Naive thymus-derived CD8-positive, alpha-beta T cell (primary cell): ENCODE measurements at places on chromosomes 2 and 18.

DNA sequence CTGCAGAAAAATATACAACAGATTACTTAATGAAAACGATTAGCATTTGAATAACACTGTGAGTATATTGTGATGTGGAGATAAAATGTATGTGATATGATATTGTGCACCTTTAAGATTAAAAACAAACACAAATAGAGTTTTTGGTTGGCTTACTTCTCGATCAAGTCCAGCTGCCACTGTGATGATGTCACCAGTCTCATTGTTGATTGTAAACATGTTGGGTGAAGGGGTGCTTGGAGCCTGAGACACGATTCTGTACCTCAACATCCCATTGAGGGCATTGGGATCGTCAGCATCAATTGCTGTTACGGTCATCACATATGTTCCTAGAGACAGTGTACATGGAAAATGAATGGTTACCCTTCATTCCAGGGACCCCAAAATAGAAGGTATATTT is 174.1 kb downstream of the CDH2 start:
- H3K4me1 ChIP-seq = no peaks in the 10 kb centered on the region
- no peaks in the 10 kb centered on the region for H3K36me3 ChIP-seq
- H3K27ac ChIP-seq = no peak overlapping the region
- DNase-seq = no peak
- H3K4me3 ChIP-seq = no peak overlapping the region
- no peaks in the 10 kb centered on the region for H3K27me3 ChIP-seq

DNA sequence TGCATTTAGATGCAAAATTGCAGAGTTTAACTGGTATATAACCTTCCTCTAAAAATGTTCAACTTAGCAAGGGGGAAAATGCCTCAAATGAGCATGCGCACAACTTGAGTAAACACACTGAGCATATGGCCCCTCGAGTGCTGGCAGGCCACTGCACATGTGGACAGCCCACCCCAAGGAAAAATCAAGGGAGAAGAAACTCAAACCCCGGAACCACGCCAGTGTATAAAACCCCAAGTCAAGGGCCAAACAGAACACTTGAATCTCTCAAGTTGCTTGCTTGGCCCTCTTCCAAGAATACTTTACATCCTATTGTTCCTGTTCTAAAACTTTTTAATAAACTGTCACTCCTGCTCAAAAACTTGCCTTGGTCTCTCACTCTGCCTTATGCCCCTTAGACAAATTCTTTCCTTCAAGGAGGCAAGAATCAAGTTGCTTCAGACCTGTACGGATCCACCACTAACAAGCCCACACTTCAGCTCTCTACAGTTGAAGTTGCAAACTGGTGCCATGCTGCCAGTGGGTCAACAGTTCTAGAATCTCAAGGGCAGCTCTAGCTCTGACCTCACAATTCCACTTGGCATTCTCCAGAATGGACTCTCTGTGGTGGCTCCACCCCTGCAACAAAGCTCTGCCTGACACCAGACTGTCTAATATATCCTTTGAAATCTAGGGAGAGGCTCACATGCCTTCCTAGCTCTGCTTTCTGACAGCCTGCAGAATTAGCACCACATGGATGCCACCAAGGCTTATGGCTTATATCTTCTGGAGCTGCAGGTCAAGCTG is 38.9 kb downstream of the HIBCH start:
- no peaks in the 10 kb centered on the region for H3K4me1 ChIP-seq
- H3K27ac ChIP-seq = no peak overlapping the region
- H3K36me3 ChIP-seq = peaks cover 67% of the 10 kb centered on the region
- no peak overlapping the region for H3K4me3 ChIP-seq
- H3K27me3 ChIP-seq = no peaks in the 10 kb centered on the region

DNA sequence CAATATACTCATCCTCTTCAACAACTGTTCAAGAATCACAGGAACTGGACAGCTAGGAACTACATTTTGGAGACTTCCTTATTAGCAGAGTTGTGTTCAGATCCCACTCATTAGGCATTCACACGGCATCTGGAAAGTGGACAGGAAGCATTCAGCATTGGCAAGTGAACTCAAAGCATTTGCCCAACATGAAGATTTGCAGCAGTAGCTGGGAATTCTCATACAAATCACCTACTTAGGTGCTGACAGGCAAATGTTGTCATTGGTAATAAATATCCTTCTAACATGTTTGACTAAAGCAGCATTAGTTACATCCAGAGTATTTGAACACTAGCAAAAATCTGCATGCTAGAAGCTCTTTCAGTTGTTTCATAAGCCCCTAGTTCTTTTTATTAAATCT is 350.8 kb downstream of the PTH2R start:
- no peaks in the 10 kb centered on the region for H3K36me3 ChIP-seq
- H3K4me1 ChIP-seq = no peaks in the 10 kb centered on the region
- H3K4me3 ChIP-seq = no peak overlapping the region
- no peak overlapping the region for H3K27ac ChIP-seq
- H3K27me3 ChIP-seq = no peaks in the 10 kb centered on the region

DNA sequence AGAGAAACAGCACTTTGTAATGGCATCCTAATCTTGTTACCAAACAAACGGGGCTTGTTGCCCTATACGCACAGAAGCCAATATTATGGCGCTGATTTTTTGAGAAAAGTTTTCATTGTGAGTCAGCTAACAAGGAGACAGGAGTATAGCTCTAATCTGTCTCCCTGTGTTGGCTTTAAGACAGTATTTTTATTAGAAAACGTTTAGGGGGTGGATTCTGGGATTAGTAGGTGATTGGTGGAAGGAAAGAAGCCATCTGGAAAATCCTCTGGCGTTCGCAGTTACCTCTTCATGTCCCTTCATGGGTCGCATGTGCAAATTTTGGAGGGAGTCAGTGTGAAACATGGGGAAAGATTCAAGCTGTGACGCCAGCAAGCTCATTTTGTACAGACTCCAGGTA is 698 bp upstream of the TMEM237 start:
- H3K4me3 ChIP-seq = peak overlapping the region; percentile 92
- peak overlapping the region; percentile 4 for H3K27ac ChIP-seq
- no peak for DNase-seq
- no peaks in the 10 kb centered on the region for H3K36me3 ChIP-seq
- peaks cover 13% of the 10 kb centered on the region for H3K4me1 ChIP-seq
- H3K27me3 ChIP-seq = no peaks in the 10 kb centered on the region

- H3K4me3 ChIP-seq = no peak overlapping the region
- no peaks in the 10 kb centered on the region for H3K4me1 ChIP-seq
- no peaks in the 10 kb centered on the region for H3K27me3 ChIP-seq
- H3K27ac ChIP-seq = no peak overlapping the region
- peaks cover 13% of the 10 kb centered on the region for H3K36me3 ChIP-seq
Measured at GRCh38 chr18:2451556-2451955, 119.7 kb downstream of the METTL4 start.

DNA sequence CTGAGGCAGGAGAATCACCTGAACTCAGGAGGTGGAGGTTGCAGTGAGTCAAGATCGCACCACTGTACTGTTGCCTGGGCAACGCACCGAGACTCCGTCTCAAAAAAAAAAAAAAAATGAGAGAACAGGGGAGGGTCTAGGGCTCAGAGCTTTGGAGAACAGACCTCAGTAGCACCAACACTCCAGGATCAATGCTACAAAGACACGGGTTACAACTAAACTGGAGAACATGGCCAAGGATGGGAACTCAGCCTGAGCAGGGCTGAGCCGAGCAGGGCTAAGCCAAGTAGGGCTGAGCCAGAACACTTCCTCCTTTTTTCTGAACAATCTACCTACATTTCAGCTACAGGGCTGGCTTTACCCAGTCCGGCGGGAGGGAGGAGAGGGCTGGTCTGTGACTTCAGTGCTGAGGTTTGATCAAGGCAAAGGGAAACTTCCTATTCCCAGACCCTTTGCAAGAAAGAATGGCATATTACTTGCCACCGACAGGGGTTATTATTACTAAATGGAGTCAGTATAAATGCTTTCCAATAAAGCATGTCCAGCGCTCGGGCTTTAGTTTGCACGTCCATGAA is 2.9 kb upstream of the CASP8 start:
- H3K4me1 ChIP-seq = peaks cover 39% of the 10 kb centered on the region
- peak overlapping the region; percentile 93 for H3K4me3 ChIP-seq
- peaks cover 2% of the 10 kb centered on the region for H3K36me3 ChIP-seq
- peaks cover 1% of the 10 kb centered on the region for H3K27me3 ChIP-seq
- peak overlapping the region; percentile 100 for H3K27ac ChIP-seq
- peak; percentile 73 for DNase-seq

- no peaks in the 10 kb centered on the region for H3K36me3 ChIP-seq
- no peak for DNase-seq
- no peaks in the 10 kb centered on the region for H3K4me1 ChIP-seq
- no peaks in the 10 kb centered on the region for H3K27me3 ChIP-seq
Measured at GRCh38 chr2:124911560-124911959, 886.5 kb downstream of the CNTNAP5 start.

GRCh38 chr2:222105046-222105445 is 193.8 kb downstream of the PAX3 start:
- no peak overlapping the region for H3K27ac ChIP-seq
- H3K36me3 ChIP-seq = no peaks in the 10 kb centered on the region
- DNase-seq = no peak
- H3K4me1 ChIP-seq = no peaks in the 10 kb centered on the region
- no peak overlapping the region for H3K4me3 ChIP-seq

- no peak for DNase-seq
- H3K27me3 ChIP-seq = no peaks in the 10 kb centered on the region
- H3K36me3 ChIP-seq = no peaks in the 10 kb centered on the region
- no peaks in the 10 kb centered on the region for H3K4me1 ChIP-seq
- H3K4me3 ChIP-seq = no peak overlapping the region
Measured at GRCh38 chr2:231590614-231591013, 2.0 kb upstream of the TEX44 start.

DNA sequence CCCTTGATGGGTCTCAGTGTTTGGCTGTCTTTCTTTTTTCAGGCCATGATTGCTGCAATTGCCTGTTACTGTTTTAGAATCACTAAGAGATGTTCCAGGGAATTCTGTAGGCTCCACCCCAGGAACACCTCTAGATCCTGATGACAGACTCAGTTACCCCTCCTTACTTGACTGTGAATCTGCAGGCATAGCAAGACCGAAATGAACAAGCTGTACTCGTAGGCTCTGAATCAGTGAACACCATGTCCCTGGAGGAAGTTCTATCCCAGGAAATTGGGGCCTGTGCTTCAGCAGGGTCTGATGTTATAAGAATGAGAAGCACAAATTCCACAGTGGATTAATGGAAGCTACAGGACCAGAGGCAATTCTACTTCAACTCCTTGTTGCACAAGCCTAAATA is 148.6 kb downstream of the COPS8 start:
- peaks cover 29% of the 10 kb centered on the region for H3K27me3 ChIP-seq
- H3K27ac ChIP-seq = no peak overlapping the region
- H3K36me3 ChIP-seq = no peaks in the 10 kb centered on the region
- H3K4me1 ChIP-seq = no peaks in the 10 kb centered on the region
- H3K4me3 ChIP-seq = no peak overlapping the region

GRCh38 chr2:167626301-167626700 is 621.1 kb downstream of the STK39 start:
- no peak overlapping the region for H3K27ac ChIP-seq
- H3K36me3 ChIP-seq = no peaks in the 10 kb centered on the region
- no peaks in the 10 kb centered on the region for H3K4me1 ChIP-seq
- no peak for DNase-seq
- no peak overlapping the region for H3K4me3 ChIP-seq

DNA sequence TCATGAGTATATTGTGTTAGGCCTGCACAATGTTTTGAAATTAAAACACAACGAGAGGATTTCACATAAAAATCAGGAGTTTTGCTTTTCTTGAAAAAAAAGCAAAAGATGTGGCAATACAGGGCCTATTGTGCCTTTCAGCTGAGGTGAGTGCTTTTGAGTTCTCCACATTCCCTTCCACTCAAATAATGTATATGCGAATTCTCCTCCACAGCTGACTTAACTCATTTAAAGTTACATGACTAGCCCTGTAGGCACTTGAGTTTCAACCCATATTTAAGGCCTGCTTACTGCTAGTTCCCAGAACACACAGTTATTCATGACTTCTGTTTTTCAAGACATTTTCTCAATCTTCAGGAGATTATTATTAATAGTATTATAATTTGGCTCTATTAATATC is 353.1 kb downstream of the NUP35 start:
- no peaks in the 10 kb centered on the region for H3K4me1 ChIP-seq
- H3K36me3 ChIP-seq = no peaks in the 10 kb centered on the region
- no peak for DNase-seq
- H3K27me3 ChIP-seq = no peaks in the 10 kb centered on the region

DNA sequence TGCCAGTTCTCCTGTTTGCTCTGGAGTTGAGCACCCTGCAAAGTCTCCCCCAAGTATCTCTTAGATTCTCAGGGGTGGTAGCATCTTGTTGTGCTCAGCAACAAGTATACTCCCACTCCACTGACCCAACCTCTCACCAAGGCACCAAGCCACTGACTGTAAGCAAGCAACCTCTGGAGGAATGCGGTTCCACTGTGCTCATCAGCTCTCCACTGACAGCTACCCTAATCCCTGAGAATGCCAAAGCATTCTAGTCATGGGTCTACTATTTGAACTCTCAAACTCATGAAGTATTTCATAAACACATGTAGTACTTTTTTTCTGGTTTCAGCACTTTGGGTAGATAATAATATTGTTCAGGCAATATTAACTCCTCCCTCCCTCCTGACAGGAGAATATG is 170.0 kb downstream of the EPHA4 start:
- H3K27ac ChIP-seq = no peak overlapping the region
- H3K36me3 ChIP-seq = no peaks in the 10 kb centered on the region
- no peak overlapping the region for H3K4me3 ChIP-seq
- no peaks in the 10 kb centered on the region for H3K4me1 ChIP-seq
- no peaks in the 10 kb centered on the region for H3K27me3 ChIP-seq
- no peak for DNase-seq

DNA sequence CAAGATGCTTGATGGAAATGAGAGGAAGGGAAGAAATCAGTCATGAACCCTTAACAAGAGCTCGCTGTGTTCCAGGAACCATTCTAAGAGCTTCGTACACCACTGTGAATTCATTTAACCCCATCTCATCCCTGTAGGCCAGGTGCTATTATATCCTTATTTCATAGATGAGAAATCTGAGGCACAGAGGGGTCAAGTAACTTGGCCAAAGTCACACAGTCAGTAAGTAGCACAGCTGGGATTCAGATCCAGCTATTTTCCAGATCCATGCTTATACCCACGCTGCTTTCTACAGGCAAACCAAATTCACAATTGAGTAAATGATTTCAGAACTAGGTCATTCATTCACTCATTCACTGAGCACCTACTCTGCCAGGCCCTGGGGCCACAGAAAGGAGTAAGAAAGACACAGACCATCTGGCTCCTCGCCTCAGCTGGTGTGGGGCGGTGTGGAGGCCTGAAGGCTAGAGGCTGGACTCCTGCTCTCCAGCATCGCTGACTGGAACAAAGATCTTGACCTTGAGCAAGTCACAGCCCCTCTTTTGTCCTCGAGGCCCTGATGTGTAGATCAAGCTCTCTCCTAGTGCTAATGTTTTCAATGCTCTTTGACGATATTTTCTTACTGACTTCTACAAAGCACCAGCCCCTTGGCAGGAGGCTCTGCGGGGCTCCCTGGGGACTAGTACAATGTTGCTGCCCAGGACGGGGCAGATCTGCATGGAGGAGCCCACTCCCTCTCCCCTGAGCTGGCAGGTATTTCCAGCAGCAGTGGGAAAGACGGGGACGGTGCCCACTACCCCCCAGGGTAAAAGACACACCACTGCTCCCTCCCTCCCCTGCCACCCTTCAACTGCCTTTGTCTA is 26.5 kb downstream of the STEAP3 start:
- H3K36me3 ChIP-seq = no peaks in the 10 kb centered on the region
- no peak for DNase-seq
- no peak overlapping the region for H3K27ac ChIP-seq
- H3K4me1 ChIP-seq = no peaks in the 10 kb centered on the region
- no peaks in the 10 kb centered on the region for H3K27me3 ChIP-seq

- peak; percentile 60 for DNase-seq
- peak overlapping the region; percentile 81 for H3K27ac ChIP-seq
- peaks cover 2% of the 10 kb centered on the region for H3K36me3 ChIP-seq
- H3K4me3 ChIP-seq = peak overlapping the region; percentile 91
Measured at GRCh38 chr2:65057391-65058052, 1.3 kb downstream of the CEP68 start.
